Activated CD4-positive, alpha-beta T cell treated with anti-CD3 and anti-CD28 coated beads, Interleukin-2, amount 50 U/mL, for 4 hours (primary cell): ENCODE measurements at places on chromosomes 6 and 20.

DNA sequence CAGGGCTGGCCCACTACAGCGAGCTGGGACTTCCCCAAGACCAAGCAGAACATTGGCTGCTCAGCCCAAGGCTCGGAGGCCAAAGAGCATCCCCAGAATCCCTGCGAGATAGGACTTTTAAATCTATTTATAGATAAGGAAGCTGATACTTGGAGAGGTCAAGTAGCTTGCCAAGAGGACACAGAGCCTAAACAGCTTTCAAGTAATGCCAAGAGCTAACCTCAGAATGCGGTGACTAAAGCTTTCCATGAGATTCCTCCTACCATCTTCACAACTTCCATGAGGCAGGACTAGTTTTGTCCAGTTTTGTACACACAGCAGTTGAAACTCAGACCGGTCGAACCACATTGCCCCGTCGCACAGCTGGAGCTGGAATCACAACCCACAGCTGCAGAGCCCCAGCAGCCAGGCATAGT lies 168.1 kb upstream of the TOP1 start:
- DNase-seq, result no peak

- no peak for DNase-seq
These were observed 32.6 kb downstream of the MDFI start for GRCh38 chr6:41670703-41671360.

DNA sequence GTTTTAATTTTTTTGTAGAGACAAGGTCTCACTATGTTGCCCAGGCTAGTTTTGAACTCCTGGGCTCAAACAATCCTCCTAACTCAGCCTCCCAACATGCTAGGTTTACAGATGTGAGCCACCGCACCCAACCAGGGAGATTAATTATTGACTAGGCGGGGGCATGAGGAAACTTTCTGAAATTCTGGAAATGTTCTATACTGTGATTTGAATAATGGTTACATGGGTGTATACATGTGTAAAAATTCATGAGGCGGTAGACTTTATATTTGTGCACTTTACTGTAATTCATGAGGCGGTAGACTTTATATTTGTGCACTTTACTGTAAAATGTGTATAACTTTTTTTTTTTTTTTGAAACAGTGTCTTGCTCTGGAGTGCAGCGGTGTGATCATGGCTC lies 147.2 kb downstream of the GRM4 start:
- no peak for DNase-seq

DNA sequence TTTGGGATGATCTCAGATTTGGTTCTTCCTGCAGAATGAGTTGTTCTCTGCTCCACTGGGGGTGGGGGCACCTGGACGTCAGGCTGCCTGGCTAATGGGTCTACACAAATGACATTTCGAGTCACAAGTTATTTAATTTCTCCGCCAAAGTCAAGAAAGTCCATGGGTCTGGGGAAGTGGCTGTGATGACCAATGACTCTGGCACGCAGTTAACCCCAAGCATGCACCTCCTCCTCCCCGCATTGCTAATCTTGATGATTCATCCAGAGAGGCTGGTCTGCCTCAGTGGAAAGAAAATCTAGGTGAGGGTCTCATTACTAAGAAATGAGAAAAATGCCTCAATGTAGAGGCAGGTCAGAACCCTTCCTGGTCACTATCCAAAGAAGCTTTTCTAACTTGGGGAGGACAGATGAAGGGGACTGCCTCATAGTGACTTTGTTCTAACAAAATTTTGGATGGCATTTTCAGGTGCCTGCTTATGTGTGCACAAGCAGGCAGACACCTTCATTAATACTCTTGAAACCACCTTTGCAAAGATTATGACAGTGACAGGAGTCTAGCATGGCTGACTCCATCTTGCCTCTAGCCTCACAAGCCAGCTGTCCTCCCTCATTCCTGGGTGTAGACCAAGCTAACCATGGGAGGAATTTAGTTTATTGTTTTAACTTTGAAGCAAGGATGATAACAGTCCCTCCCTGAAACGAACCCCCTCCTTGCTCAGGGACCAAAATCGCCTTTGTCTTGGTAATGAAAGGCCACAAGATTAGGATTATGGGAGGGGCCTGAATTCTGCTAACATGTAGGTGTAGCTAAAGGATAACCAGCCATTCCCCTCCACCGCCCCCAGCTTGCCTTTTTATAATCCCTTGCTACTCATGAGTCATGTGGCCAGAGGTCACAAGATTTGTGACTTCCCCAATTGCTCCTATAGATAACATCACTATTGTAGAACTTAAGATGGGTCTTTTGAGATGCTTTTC lies 98.6 kb upstream of the MRPS10 start:
- DNase-seq, result no peak

GRCh38 chr6:150072201-150072600 lies 3.3 kb upstream of the ULBP3 start:
- DNase-seq, result peak; percentile 23

- DNase-seq, result no peak
These were observed 404.2 kb downstream of the PLCB1 start for GRCh38 chr20:8536262-8536618.
